ENCODE measurements at places on chromosomes 7 and 10. TPM values are rescaled to one million over a fixed set of nuclear protein-coding genes. Genes with fewer than 3 reads are reported as not detected.

DNA sequence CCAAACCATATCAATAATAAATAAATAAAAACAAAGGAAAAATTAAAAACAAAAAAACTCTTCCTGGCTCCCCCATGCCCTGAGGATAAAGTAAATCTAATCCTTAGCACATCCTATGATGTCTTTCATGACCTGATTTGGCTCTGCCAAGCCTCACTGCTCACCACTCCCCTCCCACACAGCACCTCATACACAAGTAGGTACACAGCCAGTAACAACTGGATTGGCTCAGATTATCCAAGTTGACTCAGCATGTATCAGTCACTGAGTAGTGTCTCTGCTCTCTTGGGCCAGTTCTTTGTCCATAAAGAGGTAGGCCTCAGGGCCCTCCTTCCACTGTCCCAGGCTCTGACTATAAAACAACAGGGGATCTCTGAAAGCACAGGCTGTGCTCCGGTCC is 99.6 kb downstream of the STRA8 start:
- H3K36me3 ChIP-seq, result no peaks in the 10 kb centered on the region
- no peak for DNase-seq
- no peaks in the 10 kb centered on the region for H3K27me3 ChIP-seq
- H3K4me1 ChIP-seq, result no peaks in the 10 kb centered on the region
- no peak overlapping the region for H3K27ac ChIP-seq

GRCh38 chr7:46463170-46463569 is 542.1 kb upstream of the IGFBP3 start:
- H3K4me3 ChIP-seq, result no peak overlapping the region
- no peak overlapping the region for H3K27ac ChIP-seq
- H3K36me3 ChIP-seq, result no peaks in the 10 kb centered on the region
- no peaks in the 10 kb centered on the region for H3K4me1 ChIP-seq
- DNase-seq, result no peak

DNA sequence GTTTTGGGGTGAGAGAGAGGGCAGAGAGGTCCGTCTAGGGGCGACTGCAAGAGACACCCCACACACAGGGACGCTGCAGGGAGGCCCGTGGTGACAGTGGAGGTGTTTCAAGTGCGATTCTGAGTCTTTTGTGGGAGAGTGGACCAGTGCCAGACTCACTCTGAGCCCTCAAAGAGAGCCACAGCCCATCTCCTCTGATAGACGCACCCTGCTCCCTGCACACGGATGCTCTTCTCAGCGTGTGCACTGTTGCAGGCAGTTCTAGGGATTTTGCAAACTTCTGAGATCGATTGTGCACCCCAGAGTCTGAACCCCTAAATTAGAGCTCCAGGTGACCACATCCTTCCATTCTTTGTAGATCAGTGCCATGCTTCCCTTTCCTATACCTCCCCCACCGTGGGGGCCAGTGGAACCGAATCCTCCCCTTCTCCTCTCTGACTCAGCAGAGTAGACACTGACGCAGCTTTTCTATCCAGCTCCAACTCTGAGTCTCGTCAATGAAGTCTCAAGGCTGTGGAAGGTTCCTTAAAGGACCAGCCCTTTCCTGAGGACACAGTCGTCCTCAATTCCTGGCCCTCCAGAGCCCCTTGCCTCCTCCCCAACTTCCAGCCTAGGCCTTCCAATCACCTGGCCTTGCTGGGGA is 83.8 kb downstream of the TMEM130 start:
- H3K4me3 ChIP-seq, result no peak overlapping the region
- H3K27me3 ChIP-seq, result no peaks in the 10 kb centered on the region
- DNase-seq, result no peak
- no peaks in the 10 kb centered on the region for H3K4me1 ChIP-seq
- no peak overlapping the region for H3K27ac ChIP-seq

DNA sequence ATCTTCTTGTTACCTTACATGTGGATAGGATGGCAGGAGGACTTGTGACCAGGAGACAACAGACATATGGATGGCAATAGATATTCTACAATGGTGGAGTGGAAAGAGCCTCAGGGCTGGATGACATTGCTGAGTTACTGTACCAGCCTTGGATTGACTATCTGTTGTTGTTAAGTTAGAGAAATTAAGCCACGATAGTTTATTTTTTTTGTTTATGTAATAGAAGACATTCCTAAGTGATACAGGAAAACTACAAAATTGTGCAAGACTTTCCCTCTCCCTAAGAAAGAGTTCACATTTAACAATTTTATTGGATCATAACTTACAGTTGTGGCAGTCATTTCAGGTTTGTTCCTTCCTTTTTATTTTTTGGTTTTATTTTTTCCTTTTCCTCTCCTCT is 230.7 kb upstream of the CACNA2D1 start:
- no peak overlapping the region for H3K27ac ChIP-seq
- no peak overlapping the region for H3K4me3 ChIP-seq
- peaks cover 14% of the 10 kb centered on the region for H3K4me1 ChIP-seq
- H3K36me3 ChIP-seq, result no peaks in the 10 kb centered on the region
- no peaks in the 10 kb centered on the region for H3K27me3 ChIP-seq

Gene ITGB8
- polyA plus RNA-seq, result 0.23 TPM

Gene PON3
- 2.3 TPM for polyA plus RNA-seq

Gene LRRN3
- 0.76 TPM for polyA plus RNA-seq
